ENCODE measurements at places on chromosomes 5 and 9.

DNA sequence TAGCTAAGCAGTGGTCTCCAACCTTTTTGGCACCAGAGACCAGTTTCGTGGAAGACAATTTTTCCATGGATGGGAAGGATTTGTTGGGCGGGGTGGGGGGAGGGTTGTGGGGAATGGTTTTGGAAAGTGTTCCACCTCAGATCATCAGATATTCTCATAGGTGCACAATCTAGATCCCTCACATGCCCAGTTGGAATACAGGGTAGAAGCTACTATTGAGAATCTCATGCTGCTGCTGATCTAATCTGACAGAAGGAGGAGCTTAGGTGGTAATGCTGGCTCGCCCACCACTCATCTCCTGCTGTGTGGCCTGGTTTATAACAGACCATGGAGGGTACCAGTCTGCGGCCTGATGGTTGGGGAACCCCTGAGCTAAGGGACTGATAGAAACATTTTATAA lies 662.7 kb upstream of the RGMB start:
- DNase-seq, result no peak

DNA sequence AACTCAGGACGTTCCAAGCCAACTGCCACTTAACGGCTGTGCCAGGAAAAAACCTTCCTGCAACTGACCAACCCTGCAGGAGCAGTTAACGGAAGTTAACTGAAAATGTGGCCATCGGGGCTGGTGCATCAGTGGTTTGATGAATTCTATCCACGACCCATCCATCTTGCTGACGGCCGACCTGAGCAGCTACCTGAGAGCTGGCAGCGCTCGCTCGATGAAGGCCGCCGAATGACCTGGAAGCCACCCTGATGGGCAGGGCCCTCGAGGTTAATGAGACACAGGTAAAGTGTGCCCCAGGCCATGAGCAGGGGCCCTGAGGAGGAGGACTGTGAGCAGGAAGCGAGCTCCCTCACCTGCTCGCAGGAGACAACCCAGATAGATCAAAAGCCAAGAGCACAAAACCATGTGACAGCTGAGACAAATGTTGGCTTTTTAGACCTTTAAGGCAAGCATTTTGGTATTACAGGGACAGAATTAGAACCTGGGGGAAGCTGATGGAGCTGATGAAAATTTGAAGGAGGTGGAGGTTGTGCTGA lies 35.3 kb upstream of the FLT4 start:
- no peak for DNase-seq

DNA sequence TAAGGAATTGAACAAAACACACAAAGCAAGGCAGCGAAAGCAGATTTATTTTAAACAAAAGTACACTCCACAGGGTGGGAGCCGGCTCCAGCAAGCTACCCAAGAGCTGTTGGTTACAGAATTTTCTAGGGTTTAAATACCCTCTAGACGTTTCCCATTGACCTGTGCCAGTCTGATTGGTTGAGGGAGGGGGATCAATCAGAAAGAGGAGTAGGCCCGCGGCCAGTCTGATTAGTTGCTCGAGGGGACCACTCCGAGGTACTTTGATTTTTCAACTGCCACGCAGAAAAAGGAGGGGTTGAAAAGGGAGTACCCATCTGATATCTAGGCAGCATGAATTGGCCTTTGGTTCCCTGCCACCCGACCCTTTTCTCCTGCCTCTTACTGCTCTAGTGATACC lies 998 bp downstream of the SRP19 start:
- DNase-seq, result no peak

- no peak for DNase-seq
These were observed 66.9 kb upstream of the LRRTM2 start for GRCh38 chr5:138942066-138942465.

DNA sequence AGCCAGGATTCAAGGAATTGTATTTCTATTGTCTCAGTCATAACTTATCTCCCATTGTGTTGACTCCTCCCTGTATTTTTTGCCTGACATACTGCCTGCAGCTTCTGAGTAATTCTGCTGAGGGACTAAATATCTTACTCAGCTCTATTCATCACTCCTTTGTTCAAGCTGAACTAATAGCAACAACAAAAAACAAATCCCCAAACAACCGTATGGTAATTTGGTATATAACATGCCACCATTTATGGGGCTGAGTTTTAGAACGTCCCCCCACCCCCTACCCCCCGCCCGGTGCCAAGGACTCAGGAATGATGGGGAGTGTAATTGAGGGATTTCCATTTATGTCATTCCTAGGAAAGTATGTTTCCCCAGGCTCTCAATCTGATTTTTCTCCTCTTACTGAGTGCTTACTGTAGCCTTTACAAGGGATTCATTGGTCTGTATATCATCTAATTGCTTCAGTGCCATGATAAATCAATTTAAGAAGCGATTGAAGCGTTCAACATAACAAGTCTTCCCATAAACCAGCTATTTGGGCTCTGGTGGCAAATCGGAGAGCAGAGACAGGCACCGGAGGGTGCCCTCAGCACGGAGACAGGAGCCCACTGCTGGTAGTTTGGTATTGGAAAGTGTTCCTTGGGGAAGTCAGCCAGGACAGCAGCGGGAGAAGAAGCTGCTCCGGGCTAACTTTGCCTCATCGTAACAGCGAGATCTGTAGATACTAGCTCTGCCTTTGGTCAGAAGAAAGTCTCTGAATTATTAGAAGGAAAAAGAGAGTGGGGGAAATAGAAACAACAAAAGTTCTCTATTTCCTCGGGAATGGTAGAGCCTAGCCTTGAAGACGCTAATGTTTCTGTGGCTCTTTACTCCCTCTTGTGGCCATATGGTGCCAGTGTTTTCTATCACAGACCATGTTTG lies 40.7 kb upstream of the HSD17B4 start:
- DNase-seq, result peak; percentile 80

GRCh38 chr9:78115073-78115472 lies 83.5 kb upstream of the GNAQ start:
- no peak for DNase-seq

DNA sequence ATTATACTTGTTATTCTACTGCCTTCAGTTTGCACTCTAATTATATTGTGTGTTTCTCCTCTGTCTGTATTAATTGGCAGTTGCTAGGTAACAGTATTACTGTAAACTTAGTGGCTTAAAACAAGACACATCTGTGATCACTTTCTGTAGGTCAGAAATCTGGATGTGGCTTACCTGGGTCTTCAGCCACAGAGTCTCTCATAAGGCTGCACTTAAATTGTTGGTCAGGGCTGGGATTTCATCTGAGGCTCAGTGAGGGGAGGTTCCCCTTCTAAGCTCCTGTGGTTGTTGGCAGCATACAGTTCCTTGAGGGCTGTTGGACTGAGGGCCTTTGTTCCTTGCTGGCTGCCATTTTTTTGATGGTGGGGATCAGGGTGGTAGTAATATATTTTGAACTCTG lies 68.8 kb downstream of the SLC44A1 start:
- DNase-seq, result no peak

DNA sequence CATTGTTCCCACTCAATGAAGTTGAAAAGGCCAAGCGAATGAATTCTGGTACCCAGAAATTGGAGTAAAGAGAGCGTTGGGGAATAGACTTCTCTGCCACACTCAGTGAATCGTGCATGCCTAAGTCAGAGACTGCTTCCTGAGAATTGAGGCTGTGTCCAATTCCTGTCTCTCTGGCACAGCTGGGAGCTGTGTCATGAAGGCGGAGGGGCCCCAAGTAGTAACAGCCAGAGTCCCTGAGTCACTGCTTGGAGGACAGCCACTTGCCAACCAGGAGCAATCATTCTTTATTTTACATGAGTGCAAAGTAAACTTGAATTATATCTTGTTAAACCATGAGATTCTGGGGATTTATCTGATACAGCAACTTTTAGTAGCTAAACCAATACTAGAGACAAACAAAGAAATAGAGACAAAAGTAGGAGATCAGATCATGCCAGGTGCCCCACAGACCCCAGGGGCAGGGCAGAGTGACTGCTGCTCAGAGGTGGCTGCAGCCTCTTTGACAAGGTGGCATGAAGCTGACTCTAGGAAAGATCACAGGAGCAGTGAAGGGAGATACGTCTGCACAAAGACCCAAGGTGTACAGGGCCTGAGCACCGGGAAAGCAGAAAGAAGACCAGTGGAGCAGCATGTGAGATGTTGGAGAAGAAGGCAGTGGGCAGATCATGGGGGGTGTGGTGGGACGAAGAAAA lies 246.0 kb downstream of the GADD45G start:
- DNase-seq, result peak; percentile 67

DNA sequence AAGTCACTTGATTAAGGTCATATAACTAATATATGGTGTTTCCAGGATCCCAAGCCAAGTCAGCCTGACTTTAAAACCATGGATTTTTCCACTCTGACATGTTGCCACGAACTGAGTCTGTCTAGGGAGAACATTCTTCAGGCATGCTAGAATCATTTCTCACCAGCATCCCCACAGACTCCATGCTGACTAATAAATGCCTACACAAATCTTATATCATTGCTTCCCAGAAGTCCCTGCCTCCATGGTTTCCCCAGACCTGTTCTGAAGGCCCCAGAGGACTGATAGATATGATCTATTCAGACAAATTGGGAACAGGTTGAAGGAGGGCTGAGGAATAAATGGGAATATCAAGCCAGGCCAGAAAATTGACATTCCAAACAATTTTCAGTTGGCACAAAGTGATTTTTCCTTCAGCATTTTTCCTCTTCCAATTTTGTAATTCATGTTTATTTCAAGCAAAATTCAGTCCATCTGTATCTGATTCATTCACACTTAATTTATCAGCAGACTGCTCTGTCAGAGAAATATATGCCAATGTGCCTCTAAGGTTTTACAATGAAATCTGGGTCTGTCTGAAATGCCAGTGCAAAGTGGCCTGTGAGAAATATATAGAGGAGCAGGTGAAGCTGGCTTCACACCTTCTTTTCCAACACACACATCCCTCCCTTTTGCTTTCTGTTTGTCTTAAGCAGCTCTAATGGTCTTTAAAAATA lies 413.6 kb upstream of the TNC start:
- DNase-seq, result no peak

DNA sequence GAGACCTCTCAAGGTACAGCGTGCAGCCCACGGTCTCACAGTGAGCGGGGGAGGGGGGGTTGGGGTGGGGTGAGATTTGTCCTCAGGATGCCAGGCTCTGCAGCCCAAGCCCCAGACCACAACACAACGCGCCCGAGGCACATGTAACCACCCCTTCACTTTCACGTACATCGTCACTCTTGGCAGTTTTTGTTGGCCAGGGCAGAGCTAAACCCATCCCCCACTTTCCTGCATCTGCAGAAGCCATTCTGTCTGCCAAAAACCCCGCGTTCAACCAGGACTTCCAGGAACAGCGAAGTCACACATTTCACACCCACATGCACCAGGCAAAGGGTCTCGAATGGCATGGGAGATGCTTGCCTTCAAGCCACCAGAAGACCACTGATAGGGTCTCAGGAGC lies 9.4 kb upstream of the SMIM23 start:
- DNase-seq, result no peak

GRCh38 chr9:106421772-106422171 lies 441.2 kb upstream of the ZNF462 start:
- DNase-seq, result no peak

DNA sequence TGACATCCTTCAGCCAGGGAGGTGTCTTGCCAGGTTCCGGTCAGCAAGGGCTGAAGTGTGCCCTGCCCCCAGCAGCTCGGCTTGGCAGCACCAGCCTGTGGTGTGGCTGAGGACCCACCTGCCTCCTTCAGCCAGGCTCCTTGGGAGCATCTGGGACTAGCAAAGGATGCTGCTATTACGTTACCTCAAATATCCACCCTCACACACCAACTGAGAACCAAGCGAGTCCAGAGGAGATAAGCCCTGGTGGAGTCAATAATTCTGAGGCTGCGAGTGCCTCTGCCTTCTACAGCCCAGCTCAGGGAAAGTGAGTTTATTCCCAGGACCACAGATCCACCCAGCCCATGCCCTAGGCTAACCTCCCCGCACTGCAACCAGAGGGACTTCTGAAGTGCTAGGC lies 57.1 kb upstream of the FSTL4 start:
- DNase-seq, result no peak

DNA sequence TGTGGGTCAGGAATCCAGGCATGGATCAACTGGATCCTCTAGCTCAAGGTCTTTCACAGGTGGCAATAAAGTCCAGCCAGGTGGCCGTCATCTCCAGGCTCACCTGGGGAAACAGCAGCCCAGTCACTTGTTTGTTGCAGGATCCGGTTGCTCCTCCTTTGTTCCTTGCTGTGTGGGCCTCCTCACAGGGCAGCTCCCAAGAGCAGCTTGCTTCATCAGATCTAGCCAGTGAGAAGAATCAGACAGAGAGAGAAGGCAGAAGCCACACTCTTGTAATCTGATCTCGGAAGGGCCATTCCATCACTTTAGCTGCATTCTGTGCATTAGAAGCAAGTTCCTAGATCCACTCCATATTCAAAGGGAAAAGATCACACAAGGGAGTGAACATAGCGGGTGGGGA lies 3.2 kb upstream of the HSD17B3 start:
- no peak for DNase-seq

DNA sequence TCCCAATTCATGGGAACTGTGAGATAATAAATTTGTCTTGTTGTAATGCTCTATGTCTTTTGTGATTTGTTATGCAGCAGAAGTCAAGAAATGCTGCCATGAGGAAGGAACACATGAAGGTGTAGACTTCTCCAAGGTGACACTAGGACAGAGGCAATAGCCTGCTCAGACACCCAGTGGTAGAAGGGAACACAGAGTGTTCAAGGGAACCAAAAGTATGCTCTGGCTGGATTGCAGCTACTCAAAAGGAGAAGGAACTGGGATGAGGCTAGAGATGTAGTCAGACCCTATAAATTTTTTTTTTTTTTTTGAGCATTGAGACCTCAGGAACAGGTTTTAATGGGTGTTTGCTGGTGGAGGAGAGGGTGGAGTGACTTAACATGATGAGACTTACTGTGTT lies 232.5 kb downstream of the PARP8 start:
- no peak for DNase-seq

- DNase-seq, result no peak
These were observed 39.6 kb downstream of the MACIR start for GRCh38 chr5:103298117-103298516.

- no peak for DNase-seq
These were observed 33.8 kb upstream of the CAST start for GRCh38 chr5:96628406-96628805.

DNA sequence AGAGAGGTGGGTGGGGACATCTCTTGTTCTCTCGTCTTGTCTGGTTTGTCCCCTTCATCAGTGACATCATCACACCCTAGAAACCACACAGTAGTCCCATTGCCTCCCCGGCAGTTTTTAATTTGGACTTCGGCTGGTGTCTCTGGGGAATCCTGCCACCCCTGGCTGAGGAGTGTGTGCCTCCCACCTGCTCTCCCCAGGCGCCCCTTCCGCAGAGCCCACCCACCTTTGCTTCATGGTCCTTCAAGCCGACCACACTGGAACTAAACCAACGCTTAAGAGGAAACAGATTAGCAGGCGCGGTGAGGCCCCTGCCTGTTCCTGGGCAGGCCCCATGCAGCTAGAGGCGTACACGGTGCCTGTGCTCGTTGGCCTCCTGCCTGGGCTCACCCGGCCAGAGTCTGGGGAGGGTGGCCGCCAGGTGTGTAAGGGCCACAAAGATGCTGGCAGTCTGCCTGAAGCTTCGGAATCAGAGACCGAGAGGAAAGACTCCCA lies 107.6 kb upstream of the SPRY4 start:
- no peak for DNase-seq

Measured in coronary artery (tissue), 2 donors.